Psoas muscle (tissue), 8 donors: ENCODE measurements at places on chromosomes 1 and 21. TPM values are rescaled to one million over a fixed set of nuclear protein-coding genes. Genes with fewer than 3 reads are reported as not detected.

- no peak for DNase-seq
Observed at GRCh38 chr1:88462488-88463261, 221.4 kb upstream of the PKN2 start.

- no peak for DNase-seq
Observed at GRCh38 chr1:118381197-118381869, 196.3 kb upstream of the SPAG17 start.

- DNase-seq = peak; percentile 44
Observed at GRCh38 chr1:212012034-212012740, 23.2 kb downstream of the INTS7 start.

GRCh38 chr1:50422946-50423669 lies at the start of gene DMRTA2:
Gene DMRTA2, minus strand, starts transcription at chr1:50423443. Its CDS starts 1,907 bp downstream, at chr1:50421536.
- no peak for DNase-seq

- no peak for DNase-seq
Observed at GRCh38 chr21:44084496-44085241, 22.5 kb upstream of the PWP2 start.

GRCh38 chr1:156655904-156656516 lies 14.1 kb downstream of the BCAN start:
- no peak for DNase-seq

DNA sequence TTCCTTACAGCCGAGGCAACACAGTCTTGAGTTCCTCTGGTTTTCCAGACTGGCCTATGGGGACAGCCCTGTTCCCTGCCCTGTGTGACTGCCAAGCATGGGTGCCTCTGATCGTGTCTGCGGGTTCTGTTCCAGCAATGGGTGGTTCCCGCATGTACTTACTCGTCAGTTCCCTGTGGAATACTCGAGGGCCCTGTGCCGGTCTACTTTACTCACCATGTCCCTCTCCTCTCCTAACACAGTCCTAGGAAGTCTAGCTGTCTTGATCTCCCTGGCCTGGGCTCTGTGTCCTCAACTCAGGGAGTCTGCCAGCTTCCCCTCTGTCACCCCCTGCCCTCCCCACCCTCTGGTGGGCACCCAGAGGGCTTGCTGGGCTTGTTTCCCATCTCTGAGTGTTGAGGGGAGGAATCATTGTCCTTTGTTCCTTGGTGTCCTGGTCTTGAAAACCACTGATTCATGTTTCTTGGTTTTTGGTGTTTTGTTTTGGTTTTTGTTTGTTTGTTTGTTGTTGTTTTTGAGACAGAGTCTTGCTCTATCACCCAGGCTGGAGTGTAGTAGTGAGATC lies 36.0 kb downstream of the TRAPPC10 start:
- DNase-seq = no peak

DNA sequence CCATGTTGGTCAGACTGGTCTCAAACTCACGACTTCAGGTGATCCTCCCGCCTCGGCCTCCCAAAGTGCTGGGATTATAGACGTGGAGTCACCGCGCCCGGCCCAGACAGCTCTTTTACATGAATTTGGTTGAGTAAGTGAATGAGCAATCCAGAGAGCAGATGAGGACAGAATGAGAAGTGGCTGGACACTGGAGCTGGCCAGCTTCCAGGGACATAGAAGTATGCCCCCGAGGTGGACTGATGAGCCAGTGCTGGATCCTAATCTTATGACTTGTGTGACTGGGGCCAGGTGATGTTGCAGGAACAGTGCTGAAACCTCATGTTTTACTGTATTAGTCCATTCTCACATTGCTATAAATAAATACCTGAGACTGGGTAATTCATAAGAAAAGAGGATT lies 35.9 kb upstream of the KANK4 start:
- DNase-seq = no peak

- DNase-seq = no peak
Observed at GRCh38 chr1:30462826-30463425, 260.5 kb downstream of the MATN1 start.

DNA sequence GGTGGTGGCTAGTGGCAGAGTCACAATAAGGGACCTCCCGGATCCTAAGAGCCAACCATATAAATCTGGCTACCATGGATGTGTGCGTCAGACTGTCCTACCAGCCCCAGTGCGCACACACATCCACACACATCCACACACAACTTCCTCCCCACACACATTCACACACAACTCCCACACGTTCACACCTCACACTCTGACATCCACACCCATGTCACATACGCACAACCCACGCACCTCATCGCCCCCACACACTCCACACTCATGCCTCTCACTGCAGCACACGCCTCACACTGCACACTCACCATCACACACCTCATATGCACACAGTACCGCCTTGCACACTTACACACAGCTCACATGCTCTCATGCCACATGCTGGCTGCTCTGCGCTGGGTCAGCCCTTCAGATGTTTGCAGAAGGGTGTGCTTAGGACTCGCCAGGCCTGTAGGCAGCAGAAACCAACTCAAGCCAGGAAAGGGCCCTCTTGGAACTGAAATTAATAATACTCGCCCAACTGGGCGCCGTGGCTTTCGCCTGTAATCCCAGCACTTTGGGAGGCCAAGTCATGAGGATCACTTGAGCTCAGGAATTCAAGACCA lies 3.0 kb downstream of the LDLRAD2 start:
- no peak for DNase-seq

DNA sequence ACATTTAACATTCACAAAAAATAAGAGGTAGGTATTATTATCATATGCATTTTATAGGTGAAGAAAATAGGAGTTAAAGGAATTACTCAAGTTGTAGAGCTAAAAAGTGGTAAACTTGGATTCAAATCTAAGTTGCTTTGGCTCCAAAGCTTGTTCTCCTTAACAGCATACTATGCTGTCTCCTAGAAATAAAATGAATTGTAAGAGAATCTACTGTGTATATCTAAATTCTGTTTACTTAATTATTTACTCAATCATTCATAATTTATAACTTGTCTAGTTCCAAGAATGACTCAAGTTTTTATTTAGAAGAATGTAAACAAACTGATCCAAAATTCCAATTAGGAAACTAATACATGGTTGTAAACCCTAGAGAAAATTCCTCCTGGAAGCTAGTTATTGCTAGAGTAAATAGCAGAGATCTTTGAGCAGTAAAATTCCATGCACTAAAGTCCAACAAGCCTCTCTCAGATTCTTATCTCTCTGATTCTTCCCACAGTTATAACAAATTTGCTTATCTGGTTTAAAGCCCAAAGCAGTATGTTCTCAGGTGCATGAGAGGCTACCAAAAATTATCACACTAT lies 132.5 kb upstream of the DPT start:
- DNase-seq = no peak

GRCh38 chr1:205182930-205183329 lies 28.6 kb downstream of the DSTYK start:
- no peak for DNase-seq

DNA sequence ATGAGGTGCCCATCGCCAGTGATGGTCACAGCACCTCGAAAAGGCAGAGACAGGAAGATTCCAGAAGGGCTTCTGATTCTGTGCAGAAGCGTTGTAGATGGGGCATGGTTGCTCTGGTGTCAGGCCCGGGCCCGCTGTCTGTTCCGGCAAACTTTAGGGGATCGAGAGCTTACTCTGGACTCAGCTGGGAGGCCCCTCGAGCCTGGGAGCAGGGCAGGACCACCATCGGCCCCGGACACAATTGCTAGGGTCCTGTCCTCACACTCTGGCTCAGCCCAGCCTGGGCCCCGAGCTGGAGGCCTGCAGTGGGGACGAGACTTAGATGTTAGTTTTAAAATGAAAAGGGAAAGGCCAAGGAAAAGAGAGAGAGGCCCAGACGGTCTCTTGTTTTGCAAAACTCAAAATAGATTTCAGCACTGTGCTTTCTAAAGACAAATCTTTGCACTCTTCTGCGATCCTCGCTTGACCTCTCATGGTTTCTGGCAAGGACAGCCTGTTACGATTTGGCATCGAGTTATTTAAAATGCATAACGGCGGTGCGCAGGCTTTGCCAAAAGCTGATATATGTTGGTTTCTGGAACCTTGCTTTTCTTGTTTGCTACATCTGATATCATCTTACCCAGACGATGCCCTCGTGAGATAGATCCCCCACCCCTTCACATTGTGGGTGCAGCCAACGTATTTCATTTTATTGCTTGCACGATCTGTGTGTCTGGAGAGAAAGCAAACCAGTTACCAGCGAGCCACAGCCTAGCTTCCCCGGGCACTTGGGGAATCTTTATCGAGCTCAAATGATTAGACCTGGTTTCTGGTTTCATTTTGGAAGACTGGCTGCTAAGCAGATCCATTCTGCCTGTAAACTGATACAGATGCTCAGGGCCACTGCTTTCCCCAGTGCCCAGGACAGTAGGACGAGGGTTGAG lies 58.0 kb downstream of the PRDM16 start:
- no peak for DNase-seq

DNA sequence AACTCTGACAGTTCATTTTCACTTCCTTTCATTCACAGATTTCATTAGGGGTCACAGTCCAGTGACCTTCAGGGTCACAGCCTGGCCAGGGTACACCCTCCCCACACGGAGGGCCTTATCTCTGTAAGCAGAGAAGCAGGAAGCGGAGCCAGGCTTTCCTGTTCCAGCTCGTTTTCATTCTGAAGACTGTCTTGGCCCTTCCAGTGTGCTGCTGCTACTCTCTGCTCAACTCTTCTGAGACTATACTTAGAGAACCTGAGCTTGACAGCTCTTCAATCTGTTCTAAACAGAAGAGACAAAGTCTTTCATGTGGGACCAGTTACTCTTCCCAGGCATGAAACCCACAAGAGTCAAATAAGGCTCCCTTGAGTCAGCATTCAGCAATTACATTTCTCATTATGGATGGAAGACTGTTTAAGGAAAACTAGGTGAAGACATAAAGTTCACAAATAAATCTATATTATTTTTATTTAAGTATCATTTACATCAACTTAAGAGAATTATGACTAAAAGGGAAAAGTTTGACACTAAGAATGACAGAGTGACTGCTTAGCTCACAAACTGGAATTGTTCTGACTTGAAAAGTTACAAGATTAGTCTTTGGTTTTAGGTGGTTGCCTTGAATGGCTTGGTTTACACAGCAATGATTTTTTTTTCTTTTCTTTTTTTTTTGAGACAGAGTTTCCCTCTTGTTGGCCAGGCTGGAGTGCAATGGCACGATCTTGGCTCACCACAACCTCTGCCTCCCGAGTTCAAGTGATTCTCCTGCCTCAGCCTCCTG lies 4.8 kb upstream of the TDRD10 start:
- DNase-seq = no peak

DNA sequence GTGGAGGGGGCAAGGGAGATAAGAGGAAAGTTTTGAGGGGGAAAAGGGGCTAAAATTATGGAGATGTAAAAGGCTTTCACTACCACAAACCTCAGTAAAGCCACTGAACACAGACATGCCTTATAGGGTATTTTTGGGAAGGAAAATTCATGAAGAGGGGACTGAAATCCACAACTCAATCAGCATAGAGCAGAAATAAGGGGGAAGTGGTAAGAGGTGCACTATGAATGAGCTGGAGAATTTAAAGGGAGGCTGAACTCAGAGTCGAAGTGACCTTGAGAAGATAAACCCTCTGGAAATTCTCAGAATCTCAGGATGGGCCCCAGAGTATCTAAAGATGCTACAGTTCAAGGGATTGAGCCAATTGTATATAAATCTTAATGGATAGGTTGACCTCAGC lies 15.3 kb downstream of the RHEX start:
- DNase-seq = no peak

- DNase-seq = no peak
Observed at GRCh38 chr1:112346801-112347350, 49.1 kb upstream of the CTTNBP2NL start.

DNA sequence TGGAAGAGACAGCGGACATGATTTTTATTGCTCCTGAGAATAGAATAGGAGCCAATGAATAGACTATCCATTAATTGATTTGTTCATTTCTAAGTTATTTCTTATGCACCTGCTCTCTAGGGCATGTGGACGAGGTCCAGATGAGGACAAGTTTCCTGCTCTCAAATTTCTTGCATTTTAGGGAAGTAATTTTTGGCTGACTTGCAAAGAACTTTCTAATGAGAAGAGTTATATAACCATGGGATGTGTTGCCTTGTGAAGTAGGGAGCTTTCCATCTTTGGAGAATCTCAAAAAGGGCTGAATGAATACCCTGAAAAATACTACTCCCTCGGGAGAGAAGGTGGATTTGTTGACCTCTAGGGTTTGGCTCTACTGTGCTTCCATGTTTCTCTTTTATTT lies 243.0 kb downstream of the KIF26B start:
- no peak for DNase-seq

DNA sequence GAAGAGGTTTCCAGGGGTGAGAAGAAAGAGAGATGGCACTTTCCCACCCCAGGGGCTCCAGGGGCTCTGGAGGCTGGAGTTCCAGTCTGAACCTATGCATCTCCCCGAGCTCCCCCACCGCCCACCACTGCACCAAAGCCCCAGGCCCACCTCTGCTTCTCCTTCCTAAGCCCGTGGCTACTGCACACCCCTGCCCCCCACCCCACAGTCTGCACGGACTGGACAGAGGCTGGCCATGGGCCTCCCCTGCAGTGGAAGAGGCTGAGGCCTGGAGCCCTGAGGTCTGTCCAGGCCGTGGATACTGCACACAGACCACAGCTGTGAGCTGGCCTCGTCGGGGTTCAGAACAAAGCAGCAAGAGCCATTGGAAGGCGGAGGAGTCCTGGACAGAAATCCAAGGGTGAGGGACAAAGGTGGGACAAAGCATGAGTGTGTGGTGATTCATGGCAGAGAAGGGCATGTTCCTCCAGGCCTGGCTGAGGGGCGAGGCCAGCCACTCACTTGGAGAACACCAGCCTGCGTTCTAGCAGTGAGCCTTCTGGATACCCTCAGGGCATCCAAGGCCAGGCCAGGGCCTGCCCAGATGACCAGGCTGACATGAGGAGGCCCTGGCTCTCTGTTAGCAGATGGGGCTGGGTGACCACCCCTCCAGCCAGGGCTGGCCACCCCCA lies 244.8 kb upstream of the VAMP3 start:
- no peak for DNase-seq

GRCh38 chr1:67348586-67349252 lies 41.0 kb downstream of the IL12RB2 start:
- no peak for DNase-seq

DNA sequence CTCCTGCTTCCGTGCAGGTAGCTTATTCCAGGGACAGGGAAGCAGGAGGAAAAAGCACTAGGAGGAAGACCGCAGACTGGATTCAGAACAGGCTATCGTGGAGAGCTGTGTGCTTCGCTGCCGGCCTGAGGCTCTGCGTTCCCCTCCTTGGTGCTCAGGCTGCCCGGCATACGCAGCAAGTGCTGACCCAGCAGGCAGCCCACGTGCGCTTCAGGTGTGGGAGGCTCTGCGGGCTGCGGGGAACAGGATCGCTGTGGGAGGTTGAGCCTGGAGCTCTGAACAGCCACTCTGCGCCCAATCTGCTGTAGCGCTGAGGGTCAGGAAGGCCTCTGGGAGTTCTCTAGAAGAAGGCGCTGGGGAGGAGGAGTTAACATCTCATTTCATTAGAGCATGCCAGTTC lies 27.9 kb downstream of the DOP1B start:
- DNase-seq = peak; percentile 27

Gene IQCC
- total RNA-seq = 1.1 TPM

Gene CYP4B1
- total RNA-seq = 9.2 TPM

Gene CLCNKA
- total RNA-seq = 1.4 TPM

Gene FMO2
- 18.5 TPM for total RNA-seq

Gene OR2G6
- not detected for total RNA-seq

Gene TMEM269
- total RNA-seq = 0.17 TPM

Gene ACTL8
- not detected for total RNA-seq

Gene LYPD8
- not detected for total RNA-seq

Gene KISS1
- total RNA-seq = not detected

Gene MEX3A
- total RNA-seq = 0.28 TPM

Gene DMRTA2
- not detected for total RNA-seq
